ENCODE measurements at places on chromosomes 5 and 9.

GRCh38 chr5:180990086-180990881, 1.6 kb downstream of the BTNL3 start:
- no peak for DNase-seq

- no peak for DNase-seq
These were observed 20.8 kb upstream of the KIF2A start for GRCh38 chr5:62284946-62285891.

GRCh38 chr5:18281947-18282581, 647.8 kb downstream of the TAF11L14 start:
- DNase-seq: peak; percentile 53

DNA sequence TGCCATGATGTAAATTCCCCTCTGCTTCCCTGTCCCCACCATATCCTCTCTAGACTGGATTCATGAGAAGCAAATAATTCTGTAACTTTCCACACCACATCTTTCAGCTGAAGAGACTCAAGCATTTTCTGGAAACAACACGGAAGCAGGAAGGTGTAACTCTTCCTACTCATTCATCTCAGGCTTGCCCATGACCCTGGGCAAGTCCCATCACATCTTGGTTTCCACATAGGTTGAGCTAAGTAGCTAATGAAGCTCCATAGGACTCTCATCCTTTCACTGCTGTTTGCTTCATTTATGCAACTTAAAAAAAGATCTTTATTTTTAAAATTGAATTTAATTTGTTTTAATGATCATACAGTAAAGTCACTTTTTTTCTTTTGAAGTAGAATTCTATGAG, 32.7 kb upstream of the STARD4 start:
- no peak for DNase-seq

DNA sequence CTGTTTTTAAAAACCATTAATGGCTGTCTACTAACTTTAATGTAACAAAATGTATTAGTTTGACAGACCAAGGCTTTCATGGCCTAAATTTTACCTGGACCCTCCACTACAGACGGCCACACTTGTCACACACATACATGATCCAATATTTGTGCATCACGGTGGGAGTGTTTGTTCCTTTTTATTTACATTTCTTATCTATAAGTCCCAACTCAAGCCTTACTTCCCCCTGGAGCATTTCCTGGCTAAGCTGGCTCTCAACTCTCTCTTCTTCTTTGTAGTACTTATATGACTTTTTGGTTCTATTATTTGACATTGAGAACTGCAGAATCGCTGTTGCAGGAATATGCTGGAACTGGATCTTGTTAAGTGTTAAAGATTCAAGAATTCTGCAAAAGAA, 534.4 kb downstream of the RAB3C start:
- no peak for DNase-seq

DNA sequence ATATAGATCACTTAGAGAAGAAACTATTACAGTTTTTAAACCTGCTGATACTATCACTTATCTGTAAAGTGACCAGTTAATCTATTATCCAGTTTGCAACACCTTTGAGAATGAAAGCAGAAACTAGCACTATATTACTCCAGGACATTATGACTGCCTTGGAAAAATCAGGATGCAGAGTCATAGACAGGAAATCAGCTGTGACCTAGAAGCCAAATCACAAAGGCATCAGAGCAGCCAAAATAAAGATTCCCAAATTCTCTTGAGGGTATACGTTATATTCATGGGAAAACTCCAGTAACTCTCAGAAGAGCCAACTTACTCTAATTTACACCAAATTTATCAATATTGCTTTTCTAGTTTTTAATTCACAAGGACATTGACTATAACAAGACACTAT, 49.9 kb downstream of the CDO1 start:
- no peak for DNase-seq

GRCh38 chr9:68648971-68649370, 56.1 kb upstream of the PIP5K1B start:
- DNase-seq: no peak

DNA sequence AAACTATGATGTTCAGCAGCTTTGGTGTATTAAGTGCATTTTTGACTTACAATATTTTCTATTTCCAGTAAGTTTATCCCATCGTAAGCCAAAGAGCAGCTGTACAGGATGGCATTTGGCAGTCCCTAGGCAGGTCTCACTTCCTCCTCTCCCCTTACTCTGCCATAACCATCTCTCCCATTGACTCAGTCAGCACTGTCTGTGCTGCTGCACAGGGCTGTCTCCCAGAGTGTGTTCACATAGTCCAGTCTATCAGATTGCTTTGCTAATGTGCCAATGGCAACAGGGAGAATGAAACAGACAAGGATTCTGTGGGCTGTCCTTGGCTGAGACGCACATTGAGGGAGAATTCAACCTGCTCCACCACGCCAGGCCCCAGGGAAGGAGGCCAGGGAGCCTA, 47.0 kb upstream of the CAST start:
- DNase-seq: peak; percentile 48

GRCh38 chr5:81426359-81427030, 32.6 kb upstream of the ACOT12 start:
- DNase-seq: no peak

GRCh38 chr5:118593003-118593328, 395.4 kb downstream of the DTWD2 start:
- no peak for DNase-seq

GRCh38 chr9:70413464-70413798, 1.0 kb downstream of the KLF9 start:
- no peak for DNase-seq

- no peak for DNase-seq
These were observed 288.0 kb downstream of the TRIM32 start for GRCh38 chr9:116975126-116975525.

- no peak for DNase-seq
These were observed 15.4 kb upstream of the SUSD3 start for GRCh38 chr9:93043122-93043521.

DNA sequence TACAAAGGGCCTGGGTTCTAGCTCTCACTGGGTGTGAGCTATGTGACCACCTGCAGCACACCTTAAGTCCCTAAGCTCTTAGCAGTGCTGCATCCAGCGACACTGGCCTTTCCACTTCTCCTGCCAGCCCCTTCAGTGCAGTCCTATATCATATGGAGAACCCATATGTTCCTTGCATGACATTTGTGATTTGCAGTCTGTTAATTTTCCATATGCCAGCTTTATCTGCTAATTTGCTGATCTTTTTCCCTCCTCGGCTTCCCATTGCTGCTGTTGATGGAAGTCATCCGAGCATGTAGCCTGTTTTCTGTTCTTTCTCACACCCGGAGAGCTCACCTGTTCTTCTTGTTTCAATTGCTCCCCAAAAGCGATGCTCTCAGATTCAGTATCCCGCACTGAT, 23.2 kb downstream of the PRDM6 start:
- DNase-seq: no peak

GRCh38 chr9:81002242-81002641, 687.1 kb downstream of the TLE1 start:
- DNase-seq: peak; percentile 81

DNA sequence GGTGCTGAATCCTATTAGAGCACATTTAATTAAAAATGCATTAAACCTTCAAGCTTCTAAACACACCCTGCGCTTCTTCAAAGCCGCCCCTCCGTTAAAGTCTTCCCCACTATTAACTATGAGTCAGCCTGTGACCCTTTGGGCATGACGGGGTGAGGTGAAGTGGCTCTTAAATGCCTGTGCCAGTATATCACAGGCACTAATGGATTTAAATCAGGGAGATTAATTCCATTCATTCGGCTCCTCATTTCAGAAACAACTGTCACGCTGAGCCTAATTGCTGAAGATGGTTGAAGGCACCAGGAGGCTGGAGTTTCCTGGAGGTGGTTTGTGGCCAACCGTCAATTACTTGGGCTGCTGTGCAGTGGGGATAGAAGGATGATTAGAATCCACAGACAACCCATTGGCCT, 192.6 kb upstream of the MSX2 start:
- DNase-seq: peak; percentile 26

DNA sequence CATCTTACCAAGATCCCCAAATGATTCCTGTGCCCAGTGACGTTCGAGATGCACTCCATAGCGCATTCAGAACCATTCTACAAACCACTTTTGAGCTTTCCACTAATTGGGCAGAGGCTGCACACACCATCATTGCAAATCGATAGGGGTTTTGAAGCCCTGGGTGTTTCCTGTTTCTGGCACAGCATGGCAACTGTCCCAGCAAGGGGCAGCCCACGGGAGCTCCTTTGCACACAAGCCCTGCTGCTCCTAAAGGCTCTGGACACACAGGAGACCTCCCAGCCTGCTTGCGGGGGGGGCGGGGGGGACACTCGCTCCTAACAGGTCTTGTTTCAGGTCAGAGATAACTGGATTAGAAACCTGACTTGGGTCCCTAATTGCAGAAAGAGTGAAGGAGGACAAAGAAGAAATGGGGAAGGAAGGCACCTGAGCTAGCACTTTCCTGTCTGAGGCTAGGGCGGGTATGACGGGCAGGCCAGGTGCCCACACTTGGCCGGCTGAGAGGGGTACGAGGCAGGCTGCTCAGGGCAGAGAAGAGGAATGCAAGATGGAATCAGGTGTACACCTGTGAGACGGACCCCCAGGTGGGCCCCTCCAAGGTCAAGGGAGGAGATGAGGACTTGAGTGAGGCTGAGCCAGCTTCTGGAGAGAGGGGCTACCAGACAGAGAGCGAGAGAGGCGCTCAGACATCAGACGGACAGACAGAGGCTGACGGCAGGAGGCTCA, 820 bp downstream of the FBP1 start:
- DNase-seq: no peak

- no peak for DNase-seq
These were observed 17.4 kb downstream of the C5orf15 start for GRCh38 chr5:133950821-133951612.

GRCh38 chr5:131647048-131647769, 12.2 kb upstream of the RAPGEF6 start:
- DNase-seq: no peak

GRCh38 chr9:24464319-24464951, 81.3 kb downstream of the IZUMO3 start:
- DNase-seq: peak; percentile 30

DNA sequence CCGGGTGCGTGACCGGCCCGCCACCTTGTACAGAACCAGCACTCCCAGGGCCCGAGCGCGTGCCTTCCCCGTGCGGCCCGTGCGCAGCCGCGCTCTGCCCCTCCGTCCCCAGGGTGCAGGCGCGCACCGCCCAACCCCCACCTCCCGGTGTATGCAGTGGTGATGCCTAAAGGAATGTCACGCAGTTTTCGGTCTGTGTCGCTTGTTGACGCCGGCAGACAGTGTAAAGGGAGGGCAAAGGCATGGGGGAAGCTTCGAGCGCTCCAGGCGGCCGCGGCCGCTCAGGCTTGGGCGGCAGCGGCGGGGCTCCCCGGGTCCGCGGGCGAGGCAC, 1.3 kb downstream of the LRRC26 start:
- no peak for DNase-seq

DNA sequence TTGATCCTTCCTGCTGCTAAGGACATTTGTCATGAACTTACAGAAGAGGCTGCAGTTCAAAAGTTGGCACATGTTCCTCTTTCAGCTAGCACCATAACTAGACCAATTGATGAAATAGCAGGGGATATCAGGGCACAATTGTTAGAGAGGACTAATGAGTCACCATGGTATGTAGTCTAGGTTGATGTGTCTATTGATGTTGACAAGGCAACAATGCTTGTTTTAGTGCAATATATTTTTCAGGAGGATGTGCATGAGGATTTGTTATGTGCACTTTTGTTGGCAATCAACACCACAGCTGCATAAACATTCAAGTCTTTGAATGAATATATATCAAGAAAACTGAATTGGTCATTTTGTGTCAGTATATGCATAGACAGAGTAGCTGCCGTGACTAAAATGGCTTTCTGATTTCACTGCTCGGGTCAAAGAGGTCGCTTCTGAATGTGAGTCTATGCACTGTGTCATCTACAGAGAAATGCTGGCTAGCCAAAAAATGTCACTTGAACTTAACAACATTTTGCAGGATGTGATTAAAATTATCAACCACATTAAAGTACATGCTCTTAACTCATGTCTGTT, 68.0 kb downstream of the FGF10 start:
- no peak for DNase-seq

GRCh38 chr5:141512911-141513626, 24.2 kb downstream of the PCDHGC5 start:
- DNase-seq: peak; percentile 63

GRCh38 chr9:131590907-131591844, 45.9 kb downstream of the PRRT1B start:
- peak; percentile 91 for DNase-seq

DNA sequence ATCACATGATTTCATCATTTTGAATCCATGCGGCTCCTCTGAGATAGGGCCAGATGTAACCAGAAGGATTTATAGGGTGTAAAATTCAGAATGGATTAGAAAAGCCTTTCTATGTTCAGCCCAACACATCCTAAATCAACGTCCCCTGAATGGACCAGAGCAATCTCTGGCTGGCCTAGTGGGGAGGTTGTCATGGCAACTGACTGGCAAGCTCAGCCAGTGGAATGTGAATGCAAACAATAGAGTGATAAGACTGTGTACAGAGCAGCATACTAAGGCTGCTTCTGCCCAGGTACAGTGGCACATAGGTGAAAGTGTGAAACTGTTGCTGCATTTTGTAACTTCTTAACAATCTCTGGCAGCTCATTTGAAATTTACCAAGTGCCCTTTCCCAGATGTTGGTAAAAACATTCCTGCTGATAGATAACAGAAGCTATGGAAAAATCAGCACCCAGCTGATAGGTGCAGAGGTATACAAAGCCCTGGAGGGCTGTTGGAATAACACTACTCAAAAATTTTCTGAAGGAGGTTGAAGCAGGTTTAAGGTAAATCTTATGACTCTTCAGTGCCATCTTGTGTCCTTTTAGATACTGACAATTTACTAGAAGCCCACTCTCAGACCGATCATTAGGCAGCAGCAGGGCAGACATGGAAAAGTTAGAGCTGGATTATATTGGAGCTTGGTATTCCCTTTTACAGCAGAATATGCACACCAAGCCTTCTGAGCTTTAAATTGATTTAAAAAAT, 267.2 kb downstream of the RAB3C start:
- DNase-seq: peak; percentile 62

DNA sequence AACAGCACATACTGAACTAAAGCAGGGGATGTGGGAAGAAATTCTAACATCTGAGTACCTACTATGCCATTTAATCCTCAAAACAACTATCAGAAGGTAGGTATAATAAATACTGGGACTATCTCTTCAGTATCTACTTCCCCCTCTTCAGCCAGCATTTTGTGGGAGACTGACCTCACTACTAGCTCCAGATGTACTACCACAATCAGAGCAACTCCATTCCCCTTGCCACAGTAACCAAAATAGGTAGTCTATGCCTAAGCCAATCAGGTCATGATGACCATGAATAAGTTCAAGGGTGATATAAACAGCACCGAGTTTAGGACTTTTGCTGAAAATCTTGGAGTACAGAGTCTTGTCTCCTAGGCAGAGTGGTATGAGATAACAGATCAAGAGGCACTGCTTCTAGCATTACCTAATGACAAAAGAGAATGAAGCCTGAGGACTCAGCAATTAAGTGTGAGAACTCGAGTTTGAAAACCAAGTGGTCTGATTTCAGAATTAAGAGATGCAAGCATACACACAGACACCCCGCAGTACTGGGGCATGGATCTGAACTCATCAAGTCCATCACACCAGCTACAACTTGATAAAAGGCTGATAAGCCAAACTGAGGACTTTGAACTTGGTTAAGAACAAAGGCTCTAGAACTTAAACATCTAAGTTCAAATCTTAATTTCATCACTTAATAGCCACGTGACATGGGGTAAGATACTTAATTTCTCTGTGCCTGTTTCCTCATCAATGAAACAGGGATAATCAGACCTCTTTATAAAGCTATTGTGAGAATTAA, 9.7 kb downstream of the FNIP1 start:
- DNase-seq: no peak

- DNase-seq: no peak
These were observed 50.2 kb upstream of the ZFAND5 start for GRCh38 chr9:72415163-72415562.

GRCh38 chr5:148268566-148268965, at the start of gene SPINK13:
Gene SPINK13 (plus strand): TSS chr5:148268794. CDS start chr5:148270073, 1,279 bp downstream.
- DNase-seq: peak; percentile 89
